ENCODE measurements at places on chromosomes 7 and 10.

DNA sequence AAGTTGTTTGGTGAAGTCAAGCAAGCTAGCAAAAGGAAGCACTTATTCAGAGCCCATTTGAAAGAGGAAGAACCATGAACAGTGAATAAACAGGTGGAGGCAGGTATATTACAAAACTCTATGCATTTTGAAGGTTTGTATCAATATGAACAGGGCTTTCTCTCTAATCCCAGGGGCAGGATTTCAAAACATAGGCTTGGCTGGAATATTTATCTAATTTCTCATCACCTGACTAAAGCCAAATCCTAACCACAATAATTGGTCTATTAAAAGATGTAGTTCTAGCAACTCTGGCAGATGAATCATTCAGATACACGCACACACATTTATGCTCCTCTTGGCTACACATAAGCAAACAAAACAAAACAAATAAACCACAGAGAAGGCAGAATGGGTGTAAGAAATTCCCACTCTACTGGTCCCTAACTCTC lies 554.4 kb downstream of the INHBA start:
- no peak for DNase-seq

- DNase-seq, result no peak
These were observed 21.4 kb upstream of the RSBN1L start for GRCh38 chr7:77674878-77675277.

GRCh38 chr10:99654390-99655175 lies 4.7 kb upstream of the ENTPD7 start:
- DNase-seq, result no peak

DNA sequence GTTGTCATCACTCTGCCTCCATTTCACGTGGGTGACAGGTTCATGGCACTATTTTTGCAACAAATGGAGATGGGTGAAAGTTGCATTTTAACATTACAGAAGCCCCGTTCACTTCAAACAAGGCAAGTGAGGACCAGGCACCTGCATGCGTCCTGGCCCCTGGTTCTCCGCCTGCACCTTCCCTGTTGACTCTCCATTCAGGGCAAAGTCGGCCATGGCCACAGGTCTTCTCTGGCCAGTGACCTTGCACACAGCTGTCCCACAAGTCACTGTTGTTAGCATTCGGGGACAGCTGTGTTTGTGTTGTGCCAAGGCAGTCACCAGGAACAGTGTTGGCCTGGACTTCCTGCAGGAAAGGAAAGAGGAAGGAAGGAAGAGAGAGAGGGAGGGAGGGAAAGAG lies 554.9 kb downstream of the TCERG1L start:
- no peak for DNase-seq

- DNase-seq, result no peak
These were observed 582.5 kb upstream of the MGMT start for GRCh38 chr10:128884496-128885072.

GRCh38 chr7:87882151-87882937 lies 6.1 kb downstream of the DBF4 start:
- DNase-seq, result no peak

GRCh38 chr10:129564923-129565322 lies 97.9 kb downstream of the MGMT start:
- no peak for DNase-seq

- no peak for DNase-seq
These were observed 18.7 kb downstream of the MIOS start for GRCh38 chr7:7585241-7585928.

DNA sequence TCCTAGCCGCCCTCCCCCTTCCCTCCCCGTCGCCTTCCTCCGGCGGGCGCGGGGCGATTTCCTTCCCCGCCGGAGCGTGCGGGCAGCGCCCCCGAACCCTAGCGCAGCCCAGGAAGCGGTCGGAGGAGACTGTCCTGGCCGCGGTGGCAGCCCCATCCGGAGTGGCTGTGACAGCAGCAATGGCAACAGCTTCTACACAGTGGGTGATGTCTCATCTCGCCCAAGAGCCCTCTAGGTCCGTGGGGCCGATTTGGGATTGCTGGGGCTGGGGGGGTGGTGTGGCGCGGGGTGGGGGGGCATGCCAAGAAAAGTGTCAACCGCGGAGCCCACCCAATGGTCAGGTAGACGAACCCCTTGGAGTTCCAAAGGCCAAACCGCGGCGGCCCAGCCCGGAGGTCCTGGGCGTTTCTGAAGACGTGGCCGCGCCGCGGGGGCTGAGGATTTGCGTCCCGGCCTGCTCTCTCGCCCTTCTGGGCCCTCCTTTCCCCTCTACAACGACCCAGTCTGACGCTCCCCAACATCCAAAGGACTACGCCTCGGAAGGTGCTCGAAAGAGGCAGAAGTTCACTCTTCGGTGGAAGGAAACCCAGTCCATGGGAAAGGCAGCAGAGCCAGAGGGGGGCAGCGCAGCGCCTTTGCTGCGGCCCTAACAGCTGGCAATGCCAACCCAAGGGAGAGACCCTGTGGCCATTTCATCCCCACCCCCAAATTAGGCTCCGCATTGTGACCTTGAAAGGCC lies 603 bp upstream of the TWIST1 start:
- DNase-seq, result no peak

- no peak for DNase-seq
These were observed 44.2 kb downstream of the ZCCHC24 start for GRCh38 chr10:79401015-79401921.

DNA sequence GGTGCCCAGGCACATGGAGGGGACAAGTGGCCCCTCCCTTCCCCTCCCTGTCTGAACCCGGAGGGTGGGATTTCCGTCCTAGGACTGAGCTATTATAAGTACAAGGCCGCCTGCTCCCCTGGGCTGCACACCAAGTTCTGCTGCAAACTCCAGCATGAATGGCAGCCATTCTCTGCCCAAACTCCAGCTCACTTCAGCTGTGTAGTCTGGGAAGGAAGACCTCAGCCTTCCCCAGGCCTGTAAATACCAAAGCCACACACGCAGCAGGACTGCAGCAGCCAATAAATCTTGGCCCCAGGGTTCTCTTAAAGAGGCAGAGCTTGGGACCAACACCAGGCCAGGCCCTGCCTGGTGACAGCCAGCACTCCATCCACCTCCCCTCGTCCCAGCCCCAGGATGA lies 291.3 kb upstream of the ZMIZ1 start:
- DNase-seq, result peak; percentile 9

GRCh38 chr10:35347121-35347562 lies 10.8 kb downstream of the CCNY start:
- no peak for DNase-seq

DNA sequence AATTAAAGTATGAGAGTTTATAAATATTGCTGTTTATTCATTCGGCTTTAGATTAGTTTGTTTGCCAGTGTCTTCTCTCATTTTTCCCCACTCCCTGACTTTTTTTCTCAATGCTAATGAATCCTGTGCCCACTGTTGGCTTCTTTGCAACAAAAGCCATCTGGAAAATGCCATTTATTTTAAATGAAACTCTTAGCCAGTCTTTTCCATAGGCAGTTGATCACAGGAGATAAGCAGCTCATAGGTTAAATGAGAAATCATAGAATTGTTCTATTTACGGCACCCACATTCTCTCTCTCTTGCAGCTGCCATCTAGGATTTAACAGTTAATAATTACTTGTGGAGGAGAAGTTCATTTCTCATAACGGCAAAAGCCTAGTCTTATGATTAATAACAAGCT lies 249.3 kb upstream of the POM121L12 start:
- DNase-seq, result no peak

- DNase-seq, result no peak
These were observed 44.6 kb upstream of the RSBN1L start for GRCh38 chr7:77651575-77652162.

DNA sequence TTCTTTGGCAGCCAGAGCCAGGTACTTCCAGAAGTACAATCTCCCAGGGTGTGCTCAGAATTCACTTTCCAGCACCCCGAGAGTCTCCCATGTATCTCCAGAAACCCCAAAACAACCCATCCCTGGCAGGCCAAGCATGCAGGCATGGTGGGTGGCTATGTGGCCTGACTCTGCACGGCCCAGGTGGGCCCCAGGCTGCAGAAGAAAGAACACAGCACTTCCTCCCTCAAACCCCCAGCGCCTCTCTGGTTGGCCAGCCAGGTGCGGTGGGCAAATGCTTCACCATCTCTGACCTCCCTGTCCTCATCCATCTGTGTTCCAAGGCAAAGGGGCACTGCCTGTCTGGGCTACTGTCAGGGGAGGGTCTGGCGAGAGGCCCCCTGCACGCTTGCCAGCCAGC lies 100.3 kb downstream of the MKI67 start:
- DNase-seq, result no peak

DNA sequence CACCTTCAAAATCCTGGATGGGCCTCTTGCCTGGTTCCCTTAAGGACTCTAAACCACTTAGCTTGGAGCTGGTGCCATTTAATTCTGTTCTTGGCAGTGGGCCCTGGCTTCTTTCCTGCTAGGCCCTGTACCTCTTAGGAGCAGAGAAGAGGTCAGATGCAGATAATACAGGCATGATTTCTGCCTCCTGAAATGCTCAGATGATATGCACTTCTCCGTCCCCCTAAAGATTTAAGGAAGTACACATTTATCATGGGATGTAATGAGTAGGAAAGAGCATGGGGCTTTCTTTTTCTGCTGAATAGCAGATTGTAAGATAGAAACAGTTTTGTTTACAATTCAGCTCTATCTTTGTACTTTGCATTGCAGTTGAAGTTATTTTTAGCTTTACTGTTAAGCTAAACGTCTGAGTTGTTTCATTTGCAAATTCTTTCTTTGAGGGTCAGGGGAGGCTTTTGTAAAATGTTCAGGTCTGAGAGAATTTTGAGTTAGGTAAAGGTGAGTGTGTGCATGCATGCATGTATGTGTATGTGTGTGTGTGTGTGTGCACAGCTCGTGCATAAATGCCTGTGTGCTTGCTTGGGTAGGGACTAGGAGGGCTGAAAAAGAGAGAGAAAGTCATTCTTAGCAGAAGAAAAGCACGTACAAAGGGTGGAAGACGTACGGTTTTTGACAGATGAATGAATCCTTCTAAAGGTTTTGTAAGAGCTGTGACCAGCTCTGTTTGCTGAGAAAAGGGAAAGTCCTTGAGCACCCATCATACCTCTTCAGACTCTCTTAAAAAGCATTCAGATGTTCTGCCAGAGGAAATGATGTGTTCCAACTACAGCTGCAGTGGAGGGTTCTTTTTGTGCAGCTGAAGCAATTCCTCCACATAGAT lies 364.2 kb downstream of the AUTS2 start:
- DNase-seq, result no peak

- no peak for DNase-seq
These were observed 150.0 kb upstream of the IGFBP3 start for GRCh38 chr7:46071076-46071475.

DNA sequence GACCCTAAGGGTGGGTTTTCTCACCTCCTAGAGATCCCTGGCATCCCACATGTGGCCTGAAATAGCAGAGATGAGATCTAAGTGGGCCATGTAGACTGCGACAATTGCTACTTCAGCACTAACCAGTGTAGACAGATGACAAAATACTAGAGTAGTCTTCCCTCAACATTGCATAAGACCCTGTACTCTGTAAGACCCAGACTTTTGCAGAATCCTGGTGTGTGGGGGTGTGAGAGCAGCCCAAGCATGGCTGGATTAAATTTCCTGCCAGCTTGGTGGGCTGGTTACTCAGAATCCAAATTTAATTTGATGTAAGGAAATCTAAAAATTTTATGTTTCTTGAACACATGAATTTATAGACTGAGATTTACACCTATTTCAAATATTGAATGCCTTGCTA lies 88.3 kb downstream of the ZNF365 start:
- no peak for DNase-seq

- peak; percentile 56 for DNase-seq
These were observed 91.8 kb downstream of the SH3PXD2A start for GRCh38 chr10:103763374-103764202.

DNA sequence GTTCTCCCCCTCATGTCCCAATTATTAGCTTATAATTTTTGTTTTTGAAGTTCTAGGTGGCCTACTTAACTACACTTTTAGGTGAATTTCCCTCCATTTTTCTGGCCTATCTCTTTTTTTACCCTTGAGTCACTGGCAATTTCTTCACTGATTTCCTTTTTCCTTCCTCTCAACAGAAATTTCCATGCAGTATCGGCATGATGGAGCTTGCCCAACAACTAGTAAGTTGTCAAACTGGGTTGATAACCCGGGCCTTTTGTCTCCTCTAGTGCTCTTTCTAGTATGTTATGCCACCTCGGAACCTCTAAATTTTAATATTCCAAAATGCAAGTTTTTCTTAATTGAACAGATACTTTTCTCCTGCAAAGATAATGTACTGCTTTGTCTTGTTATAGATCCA lies 147.1 kb downstream of the MLLT10 start:
- no peak for DNase-seq

GRCh38 chr7:19290968-19291367 lies 145.7 kb upstream of the FERD3L start:
- DNase-seq, result no peak

DNA sequence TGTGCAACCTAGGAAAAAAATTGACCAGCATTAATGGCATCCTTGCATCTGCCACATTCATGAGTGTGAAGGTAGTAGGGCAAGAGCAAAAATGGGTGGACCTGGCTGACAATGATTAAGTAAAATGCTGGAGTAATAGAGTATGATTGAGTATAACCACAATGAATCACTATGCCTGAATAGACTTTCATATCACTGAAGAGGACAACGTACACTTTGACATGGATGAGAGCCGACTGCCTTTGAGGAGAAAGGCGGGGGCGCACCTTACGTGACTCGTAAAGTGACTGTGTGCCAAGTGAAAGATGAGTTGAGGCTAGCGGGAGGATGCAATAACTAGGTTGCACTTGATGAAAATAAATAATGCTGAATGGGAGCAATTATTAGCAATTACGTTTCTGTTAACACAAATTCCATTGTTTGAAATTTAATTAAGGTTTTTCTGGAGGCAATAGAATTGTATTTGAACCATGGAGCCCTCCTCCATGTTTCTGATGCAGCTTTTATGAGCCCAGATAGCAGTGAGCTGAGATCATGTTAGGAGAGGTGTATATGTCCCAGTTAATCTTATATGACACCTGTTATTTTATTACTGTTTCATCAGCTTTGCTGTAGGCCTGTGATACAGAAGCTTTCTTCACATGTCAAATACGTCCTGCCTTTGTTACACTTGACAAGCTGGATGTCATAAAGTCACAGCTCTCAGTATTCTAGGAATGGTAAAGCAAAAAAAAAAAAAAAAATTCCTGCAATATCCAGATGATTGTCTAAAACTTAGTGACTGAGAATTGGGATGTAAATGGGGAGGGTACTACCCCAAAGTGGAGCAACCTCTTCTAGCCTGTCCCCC lies 596.5 kb downstream of the NXPH1 start:
- DNase-seq, result no peak

- no peak for DNase-seq
These were observed 621.3 kb downstream of the KCNMA1 start for GRCh38 chr10:77016278-77016815.

DNA sequence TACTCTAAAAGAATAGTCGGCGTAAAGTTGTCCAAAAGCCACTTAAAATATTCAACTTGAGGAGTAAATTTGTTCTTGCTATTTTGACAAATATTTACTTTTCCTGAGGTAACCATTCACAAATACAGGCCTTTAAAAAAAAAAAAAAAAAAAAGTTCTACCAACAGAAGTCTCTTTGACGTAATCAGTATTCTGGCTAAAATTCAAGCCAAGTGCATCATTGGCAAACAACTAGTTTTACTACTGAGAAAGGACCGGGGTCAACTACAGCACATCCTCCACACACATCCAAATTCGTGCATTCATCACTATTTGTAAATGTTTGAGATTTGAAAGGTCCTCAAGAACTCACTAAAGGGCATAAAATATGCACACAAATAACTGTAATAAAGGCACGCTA lies 2.0 kb downstream of the OAT start:
- DNase-seq, result no peak

GRCh38 chr10:17146892-17147291 lies 17.3 kb upstream of the CUBN start:
- DNase-seq, result no peak

Measured in activated T-cell treated with anti-CD3 and anti-CD28 coated beads, Interleukin-2, amount 50 U/mL, for 24 hours (primary cell).